A172 (cell line): ENCODE measurements at places on chromosomes 6 and 20. TPM values are rescaled to one million over a fixed set of nuclear protein-coding genes. Genes with fewer than 3 reads are reported as not detected.

MDFI gene
- total RNA-seq: not detected in 2 replicates

PAK1IP1 gene
- 34.7 and 45.3 TPM in 2 replicates for total RNA-seq

PBOV1 gene
- not detected in 2 replicates for total RNA-seq

KCNQ5 gene
- total RNA-seq: 6.5 and 6.7 TPM in 2 replicates

HSPA12B gene
- not detected in 2 replicates for total RNA-seq

C6orf141 gene
- 21.5 and 33.9 TPM in 2 replicates for total RNA-seq

NFKBIE gene
- total RNA-seq: 22.4 and 33.4 TPM in 2 replicates

PI16 gene
- 0.74 TPM in 1 of 2 replicates, not detected in the other for total RNA-seq

PIGT gene
- 78.8 and 86.0 TPM in 2 replicates for total RNA-seq

F13A1 gene
- not detected in 2 replicates for total RNA-seq

TLDC2 gene
- not detected in 2 replicates for total RNA-seq

TREML1 gene
- total RNA-seq: not detected in 2 replicates

OPRM1 gene
- not detected in 2 replicates for total RNA-seq

DOK5 gene
- not detected in 2 replicates for total RNA-seq

PLEKHG1 gene
- 0.21 and 0.48 TPM in 2 replicates for total RNA-seq

CCM2L gene
- total RNA-seq: not detected in 2 replicates

SEMG1 gene
- total RNA-seq: not detected in 2 replicates

RPS18 gene
- 2,019 and 2,446 TPM in 2 replicates for total RNA-seq

SLC22A2 gene
- total RNA-seq: 0.69 and 1.2 TPM in 2 replicates

RAET1L gene
- 0.69 TPM in 1 of 2 replicates, not detected in the other for total RNA-seq

LAMA4 gene
- total RNA-seq: 7.4 and 11.5 TPM in 2 replicates

RGS17 gene
- 2.9 and 6.5 TPM in 2 replicates for total RNA-seq

AAR2 gene
- 36.7 and 36.8 TPM in 2 replicates for total RNA-seq

GSTA2 gene
- not detected in 2 replicates for total RNA-seq

LTB gene
- not detected in 2 replicates for total RNA-seq

NECAB3 gene
- 64.0 and 65.7 TPM in 2 replicates for total RNA-seq

B3GAT2 gene
- total RNA-seq: not detected in 2 replicates

KIAA1755 gene
- 0.57 and 0.69 TPM in 2 replicates for total RNA-seq

TCP11 gene
- total RNA-seq: not detected in 2 replicates

CST4 gene
- not detected in 2 replicates for total RNA-seq

VNN1 gene
- 0.31 and 0.71 TPM in 2 replicates for total RNA-seq

WDR27 gene
- total RNA-seq: 13.0 and 13.6 TPM in 2 replicates

ZNF391 gene
- 0.53 and 3.3 TPM in 2 replicates for total RNA-seq

BHLHE23 gene
- not detected in 2 replicates for total RNA-seq

PNPLA1 gene
- total RNA-seq: not detected in 2 replicates

KHDC1L gene
- total RNA-seq: not detected in 2 replicates

BFSP1 gene
- 8.3 and 9.7 TPM in 2 replicates for total RNA-seq

MCCD1 gene
- not detected in 2 replicates for total RNA-seq

PDE7B gene
- 0.05 TPM in 1 of 2 replicates, not detected in the other for total RNA-seq
